ENCODE measurements at places on chromosomes 16 and 17.

GRCh38 chr16:6146874-6147425, 1049.4 kb upstream of the EEF2KMT start:
- DNase-seq: no peak
- no peaks in the 10 kb centered on the region for H3K4me1 ChIP-seq
- no peak overlapping the region for H3K27ac ChIP-seq
- H3K4me3 ChIP-seq: no peak overlapping the region
- H3K27me3 ChIP-seq: no peaks in the 10 kb centered on the region
- no peaks in the 10 kb centered on the region for H3K36me3 ChIP-seq

GRCh38 chr17:65978871-65979270, 213.1 kb downstream of the CEP112 start:
- H3K27me3 ChIP-seq: no peaks in the 10 kb centered on the region
- no peaks in the 10 kb centered on the region for H3K36me3 ChIP-seq
- no peak for DNase-seq
- H3K4me3 ChIP-seq: no peak overlapping the region
- no peaks in the 10 kb centered on the region for H3K4me1 ChIP-seq

GRCh38 chr17:43006639-43007551, at the start of gene IFI35:
Gene IFI35 (plus strand): TSS chr17:43006784. CDS start chr17:43006948, 164 bp downstream.
- H3K4me3 ChIP-seq: peak within 1 kb of the TSS; percentile 86
- peaks cover 17% of the 10 kb centered on the region for H3K36me3 ChIP-seq
- DNase-seq: peak; percentile 61

GRCh38 chr17:63542218-63542545, 8.1 kb upstream of the DCAF7 start:
- H3K27me3 ChIP-seq: peaks cover 6% of the 10 kb centered on the region
- H3K4me3 ChIP-seq: no peak overlapping the region
- H3K4me1 ChIP-seq: peaks cover 6% of the 10 kb centered on the region
- no peaks in the 10 kb centered on the region for H3K36me3 ChIP-seq

GRCh38 chr17:80780381-80781198, 211.1 kb upstream of the CHMP6 start:
- H3K36me3 ChIP-seq: peaks cover 16% of the 10 kb centered on the region
- H3K4me3 ChIP-seq: peak overlapping the region; percentile 32
- H3K4me1 ChIP-seq: peaks cover 48% of the 10 kb centered on the region
- H3K27me3 ChIP-seq: no peaks in the 10 kb centered on the region
- peak overlapping the region; percentile 47 for H3K27ac ChIP-seq

DNA sequence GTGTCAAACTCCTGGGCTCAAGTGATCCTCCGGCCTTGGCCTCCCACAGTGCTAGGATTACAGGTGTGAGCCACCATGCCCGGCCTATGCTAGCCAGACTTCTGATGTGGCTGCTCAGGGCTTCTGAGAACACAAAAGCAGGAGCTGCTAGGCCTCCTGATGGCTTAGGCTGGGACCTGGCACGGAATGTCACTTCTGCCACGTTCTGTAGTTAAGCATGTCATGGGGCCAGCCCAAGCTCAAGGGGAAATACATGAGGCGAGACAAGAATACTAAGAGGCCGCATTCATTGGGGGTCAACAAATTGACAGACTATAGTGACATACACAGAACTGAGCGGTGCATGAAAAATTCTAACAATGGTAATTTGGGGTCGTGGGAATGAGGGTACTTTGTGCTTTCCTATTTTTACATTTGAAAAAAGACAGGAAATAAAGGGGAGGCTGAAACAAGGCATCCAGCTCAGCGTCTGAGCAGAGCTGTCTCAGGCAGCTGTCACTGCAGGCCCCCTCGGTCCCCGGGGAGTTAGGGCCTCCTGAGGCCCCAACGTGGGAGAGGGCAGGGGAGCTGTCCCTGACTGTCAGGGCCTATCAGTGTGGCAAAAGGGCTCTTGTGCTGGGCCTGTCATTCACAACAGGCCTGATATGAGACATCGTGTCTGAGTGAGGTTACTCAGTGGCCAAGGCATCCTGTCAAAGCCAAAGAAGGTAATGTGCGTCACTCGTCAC, 26.4 kb downstream of the CFAP20 start:
- no peaks in the 10 kb centered on the region for H3K4me1 ChIP-seq
- no peak overlapping the region for H3K4me3 ChIP-seq
- no peak for DNase-seq
- H3K27ac ChIP-seq: no peak overlapping the region
- H3K27me3 ChIP-seq: no peaks in the 10 kb centered on the region
- H3K36me3 ChIP-seq: no peaks in the 10 kb centered on the region
